ENCODE measurements at places on chromosomes 4 and X.

DNA sequence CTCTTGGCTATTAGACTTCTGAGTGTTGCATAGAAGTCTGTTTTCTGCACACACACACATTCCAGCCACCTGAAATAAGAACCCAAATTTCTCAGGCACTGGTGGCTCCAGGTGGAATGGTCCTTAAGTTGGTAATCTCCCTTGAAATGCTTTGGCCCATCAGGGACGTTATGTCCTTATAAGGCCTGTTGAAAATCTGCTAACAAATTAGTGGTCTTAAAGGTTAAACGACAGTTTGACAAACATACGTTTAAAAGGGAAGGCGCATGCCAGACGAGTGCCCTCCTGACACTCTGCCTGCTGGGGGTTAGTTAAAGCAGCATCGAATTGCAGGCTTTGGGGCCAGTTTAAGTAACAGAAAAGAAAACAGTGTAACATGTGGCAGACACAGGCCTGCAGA lies 125.0 kb downstream of the TBX22 start:
- DNase-seq = no peak

DNA sequence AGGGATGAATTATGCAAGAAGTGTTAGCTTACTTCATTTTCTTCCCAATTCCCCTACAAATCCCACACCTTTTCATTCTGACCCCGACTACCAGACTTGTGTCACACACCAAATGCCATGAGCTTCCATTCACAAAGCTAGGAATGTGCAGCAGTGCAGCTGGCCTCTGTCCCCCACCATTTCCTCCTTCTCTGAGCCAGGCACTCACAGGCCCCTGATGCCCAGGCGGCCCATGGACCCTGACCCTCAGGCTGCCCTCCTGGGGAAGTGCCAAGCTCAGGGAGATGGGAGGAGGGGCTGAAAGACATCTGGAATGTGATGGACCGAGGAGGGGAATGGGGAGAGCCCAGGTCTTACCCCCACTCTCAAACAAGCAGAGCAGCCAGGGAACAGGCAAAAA lies 67.0 kb upstream of the BCOR start:
- DNase-seq = no peak

DNA sequence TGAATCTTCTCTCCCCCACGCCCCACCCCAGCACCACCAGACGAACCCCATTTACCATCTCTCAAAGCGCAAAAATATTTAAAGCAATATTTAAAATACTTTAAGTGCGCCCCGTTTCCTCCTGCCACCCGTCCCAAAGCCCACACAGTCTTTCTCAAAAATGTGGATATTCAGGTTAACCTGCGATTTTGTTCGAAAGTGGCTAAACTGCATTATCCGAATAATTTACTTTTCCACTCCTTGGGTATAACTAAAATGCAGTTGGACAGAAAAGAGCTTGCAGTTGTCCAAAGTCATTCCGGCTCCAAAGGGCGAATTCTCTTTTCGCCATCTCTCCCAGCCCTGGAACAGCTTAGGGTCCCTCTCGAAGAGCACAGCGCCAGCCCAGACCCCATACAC lies 662 bp downstream of the SMIM43 start:
- no peak for DNase-seq

DNA sequence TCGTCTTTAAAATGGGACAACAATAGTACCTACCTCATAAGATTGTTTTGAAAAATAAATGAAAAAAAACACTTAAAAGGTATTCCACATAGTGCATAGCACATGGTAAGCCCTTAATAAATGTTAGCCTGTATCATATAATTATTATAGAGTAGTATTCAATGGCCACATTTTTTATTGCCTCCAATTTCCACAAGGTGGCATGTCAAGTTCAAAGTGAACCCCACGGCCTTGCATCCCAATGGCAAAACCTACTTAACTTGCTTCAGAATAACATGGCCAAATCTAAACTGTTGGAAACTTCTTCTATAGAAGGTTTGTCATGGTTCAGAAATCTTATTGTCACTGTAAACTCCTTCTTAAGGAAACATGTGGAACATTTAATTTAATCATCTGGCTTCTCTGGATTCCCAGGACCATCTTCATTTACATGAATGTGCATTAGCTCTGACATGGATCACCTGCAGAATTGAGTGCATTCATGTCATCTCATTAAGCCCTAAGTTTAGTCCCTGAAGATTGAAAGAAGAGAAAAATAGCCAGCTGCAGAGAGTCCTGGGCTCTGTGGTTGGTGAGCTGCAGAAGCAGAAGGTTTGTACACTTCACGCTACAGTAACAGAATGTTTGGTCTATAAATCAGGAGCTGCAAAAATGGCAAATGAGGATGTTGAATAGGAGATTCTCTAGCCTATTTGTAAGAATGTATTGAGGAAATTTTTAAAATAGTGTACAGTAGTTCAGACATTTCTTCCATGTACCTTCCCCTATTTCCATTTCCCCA lies 61.0 kb downstream of the ANXA3 start:
- no peak for DNase-seq

- DNase-seq = no peak
Measured at GRCh38 chrX:7235071-7235470, 87.1 kb upstream of the PUDP start.
